Hematopoietic multipotent progenitor cell treated with erythropoietin and hydrocortisone succinate and interleukin-3 and kit ligand, for 8 days (in vitro differentiated cells): ENCODE measurements at places on chromosomes 5 and 9.

GRCh38 chr5:61551637-61552313, 219.7 kb downstream of the ZSWIM6 start:
- no peak for DNase-seq

DNA sequence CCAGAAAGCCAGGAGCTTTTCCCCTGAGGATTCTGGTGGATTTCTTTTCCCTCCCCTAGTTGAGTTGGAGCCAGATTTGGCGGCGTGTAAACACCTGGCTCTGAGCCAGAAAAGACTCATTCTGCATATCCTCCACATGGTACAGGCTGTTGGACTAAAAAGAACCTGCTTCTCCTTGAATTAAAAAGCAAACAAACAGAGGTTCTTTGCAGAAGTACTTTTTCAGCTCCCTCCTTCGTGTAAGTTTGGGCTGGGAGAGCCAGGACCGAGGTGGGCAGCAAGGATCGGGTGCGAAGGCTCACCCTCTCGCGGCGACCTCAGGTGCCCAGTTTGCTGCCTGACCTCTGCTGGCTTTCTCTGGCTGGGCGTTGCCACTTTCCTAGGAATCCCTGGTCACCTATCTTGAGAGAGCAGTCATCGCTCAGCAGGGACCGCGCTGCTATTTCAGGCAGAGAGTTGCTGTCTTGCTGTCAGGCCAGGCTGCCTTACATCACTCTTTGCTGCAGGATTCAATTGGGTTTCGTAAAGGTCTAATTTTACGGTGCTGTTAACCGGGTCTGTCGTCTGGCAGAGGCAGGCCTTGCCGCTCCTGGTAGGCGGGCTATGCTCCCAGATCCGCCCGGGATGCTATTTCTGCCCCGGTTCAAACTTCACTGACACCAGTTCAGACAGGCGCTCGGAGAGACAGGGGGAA, 3.2 kb downstream of the PAPPA start:
- DNase-seq = peak; percentile 12

- DNase-seq = no peak
Observed at GRCh38 chr5:91848453-91848852, 465.3 kb upstream of the ARRDC3 start.

- no peak for DNase-seq
Observed at GRCh38 chr5:151493665-151494064, 46.3 kb downstream of the SLC36A1 start.

DNA sequence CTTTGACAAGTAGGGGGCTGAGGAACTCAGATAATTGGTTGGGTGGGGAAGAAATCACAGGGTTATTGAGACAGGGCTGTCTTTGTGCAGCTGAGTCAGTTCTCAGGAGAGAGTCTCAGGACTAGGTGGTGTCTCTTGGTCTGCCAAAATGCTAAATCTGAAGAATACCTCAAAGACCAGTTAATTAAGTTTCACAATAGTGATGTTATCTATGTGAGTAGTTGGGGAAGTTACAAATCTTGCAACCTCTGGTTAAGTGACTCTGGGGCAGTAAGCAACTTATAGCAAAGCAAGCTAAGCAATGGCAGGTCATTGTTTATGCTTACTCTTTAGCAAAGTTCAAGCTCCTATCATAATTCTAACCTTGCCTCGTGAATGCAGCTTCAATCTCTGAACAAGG, 53.6 kb downstream of the GIN1 start:
- DNase-seq = no peak

- no peak for DNase-seq
Observed at GRCh38 chr9:80550181-80550580, 978.4 kb downstream of the TLE4 start.

- DNase-seq = no peak
Observed at GRCh38 chr5:105803431-105803830, 1867.3 kb downstream of the EFNA5 start.

DNA sequence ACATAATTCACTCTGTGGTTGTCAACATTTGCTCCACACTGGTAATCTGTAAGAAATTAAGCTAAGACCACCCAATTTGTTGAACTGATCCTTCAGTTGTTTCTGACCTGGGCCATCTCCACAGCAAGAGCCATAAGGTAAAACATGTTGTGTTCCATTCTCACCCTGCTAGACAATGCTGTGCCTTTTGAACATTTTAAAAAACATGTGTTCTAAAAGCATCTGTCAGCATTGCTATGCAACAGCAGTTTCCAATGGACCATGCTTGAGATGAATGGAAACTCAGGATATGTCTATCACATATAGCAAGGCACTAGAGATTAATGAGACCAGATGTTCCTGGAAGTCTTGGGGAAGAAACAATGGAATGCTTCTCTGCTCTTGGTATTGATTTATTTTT, 455.1 kb upstream of the RGMB start:
- no peak for DNase-seq

DNA sequence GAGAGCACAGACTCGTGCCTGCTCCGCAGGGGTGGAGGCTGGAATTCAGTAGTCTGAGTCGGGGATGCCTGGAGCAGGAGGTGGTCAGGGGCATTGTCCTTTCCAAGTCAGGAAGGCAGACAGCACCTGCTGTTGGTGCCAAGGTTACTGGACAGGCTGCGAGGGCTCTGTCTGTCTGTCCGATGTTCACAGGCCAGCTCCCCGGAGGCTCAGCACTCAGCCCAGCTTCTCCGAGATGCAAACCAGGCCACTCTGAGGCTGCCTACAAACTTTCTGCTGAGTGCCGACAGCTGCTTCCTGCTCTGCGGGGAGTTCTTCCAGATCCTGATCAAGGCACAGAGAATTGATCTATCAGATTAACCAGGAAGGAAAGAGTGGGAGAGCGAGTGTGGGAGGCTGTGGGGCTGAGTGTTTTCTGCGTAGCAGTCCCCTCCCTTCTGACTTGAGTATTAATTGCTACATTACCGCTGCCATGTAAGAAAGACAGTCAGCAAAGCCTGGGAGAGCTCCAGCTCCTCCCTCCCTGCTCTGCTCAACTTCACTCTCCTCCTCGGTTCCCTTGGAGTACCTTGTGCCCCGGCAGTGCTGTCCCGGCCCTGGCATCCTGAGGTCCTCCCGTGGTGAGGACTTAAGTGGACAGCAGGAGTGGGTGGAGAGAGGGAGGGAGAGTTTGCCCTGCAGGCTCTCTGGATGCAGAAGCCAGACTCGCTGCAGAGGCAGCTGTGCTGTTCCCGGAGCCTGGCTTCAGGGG, 36.0 kb downstream of the KCNMB1 start:
- no peak for DNase-seq

DNA sequence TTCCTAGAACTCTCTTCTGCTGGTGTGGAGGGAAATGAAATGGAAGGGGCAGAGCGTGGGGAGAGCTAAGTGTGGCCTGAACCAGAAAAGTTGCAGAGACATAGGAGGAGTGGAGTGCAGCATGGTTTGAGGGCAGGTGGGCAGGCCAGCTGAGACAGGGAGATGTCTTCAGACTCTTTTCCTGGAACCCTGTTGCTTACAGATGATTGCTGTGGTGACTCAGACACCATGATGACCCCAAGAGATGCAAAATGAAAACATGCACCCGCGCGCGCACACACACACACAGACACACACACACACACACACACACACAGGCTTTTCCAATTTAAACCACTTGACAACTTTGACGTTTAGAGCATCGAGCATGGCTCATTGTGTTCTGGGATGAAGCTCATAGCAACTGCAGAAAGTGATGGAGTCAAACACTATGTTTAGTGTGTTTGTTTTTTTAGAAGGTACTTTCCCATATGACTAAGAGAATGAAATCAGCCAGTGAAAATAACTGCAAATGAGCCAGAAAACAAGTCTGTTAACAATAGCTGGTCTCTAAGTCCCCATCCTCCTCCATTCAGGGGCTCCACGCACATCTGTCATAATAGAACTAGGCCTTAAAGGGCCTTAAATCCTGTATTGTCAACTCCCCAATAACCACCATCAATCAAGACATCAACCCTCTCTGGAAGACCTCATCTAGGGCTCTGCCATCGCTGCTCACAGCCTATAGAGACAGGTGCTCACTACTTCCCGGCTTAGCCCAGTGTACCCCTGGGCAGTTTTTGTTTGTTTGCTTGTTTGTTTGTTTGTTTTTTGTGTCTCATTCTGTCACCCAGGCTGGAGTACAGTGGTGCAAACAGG, 9.6 kb downstream of the TMOD1 start:
- DNase-seq = no peak

DNA sequence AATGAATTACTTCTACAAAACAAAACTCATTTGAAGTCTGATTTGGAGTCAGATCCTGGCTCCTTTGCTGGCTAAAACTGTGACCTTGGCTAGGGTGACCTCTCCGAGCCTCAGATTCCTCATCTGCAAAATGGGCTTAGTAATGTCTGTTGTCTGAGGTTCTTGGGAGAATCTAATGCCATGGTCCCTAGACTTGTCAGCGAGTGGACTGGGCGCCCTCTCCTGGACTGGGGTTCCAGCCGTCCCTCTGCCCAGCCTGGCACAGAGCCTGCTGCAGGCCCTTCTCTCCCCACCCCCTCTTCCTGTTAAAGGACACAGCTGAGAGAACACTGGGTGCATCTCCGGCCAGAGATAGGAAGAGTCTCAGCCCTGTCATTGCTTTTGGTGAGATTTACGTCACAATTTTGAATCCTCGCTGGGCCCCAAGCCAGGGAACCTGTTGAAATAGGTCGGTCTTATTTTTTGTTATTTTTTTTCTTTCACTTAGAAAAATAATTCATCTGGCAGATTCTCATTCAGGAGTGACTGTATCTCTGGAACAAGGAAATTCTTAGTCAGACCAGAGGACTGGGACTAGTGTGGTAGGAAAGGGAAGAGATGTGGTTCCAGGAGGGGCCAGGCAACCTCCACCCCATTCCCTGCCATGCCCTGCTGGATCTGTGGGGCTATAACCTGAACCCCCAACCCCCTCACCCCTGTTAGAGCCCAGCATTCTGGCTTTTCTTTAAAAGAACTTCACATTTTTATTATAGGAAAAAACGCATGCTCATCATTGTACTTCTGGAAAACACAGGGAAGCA, 48.2 kb upstream of the RPL26L1 start:
- peak; percentile 62 for DNase-seq
